ENCODE measurements at places on chromosomes 4 and X. TPM values are rescaled to one million over a fixed set of nuclear protein-coding genes. Genes with fewer than 3 reads are reported as not detected.

Gene PRRG3
- total RNA-seq = not detected

Gene CASP6
- total RNA-seq = 35.5 TPM

GRCh38 chrX:1222531-1223241 lies 10.2 kb upstream of the CRLF2 start:
- DNase-seq = no peak

- DNase-seq = no peak
These were observed 79.9 kb downstream of the SLC9A6 start for GRCh38 chrX:136065044-136065671.

Data from activated naive CD8-positive, alpha-beta T cell treated with anti-CD3 and anti-CD28 coated beads, Interleukin-2, amount 10 ng/mL, durations not matched to agents 7 days and 5 days (primary cell).